ENCODE measurements at places on chromosomes 3 and 15. TPM values are rescaled to one million over a fixed set of nuclear protein-coding genes. Genes with fewer than 3 reads are reported as not detected.

Gene GAP43
- total RNA-seq = not detected

Gene LCTL
- total RNA-seq = not detected

Gene MESP2
- 0.14 TPM for total RNA-seq

Gene SH2D7
- not detected for total RNA-seq

Gene RARB
- 17.6 TPM for total RNA-seq

Gene NR2E3
- total RNA-seq = 0.27 TPM

Gene ADGRG7
- total RNA-seq = not detected

Gene GOLGA8M
- total RNA-seq = not detected

Gene EIF4E3
- 5.7 TPM for total RNA-seq

Gene HIGD1A
- 212 TPM for total RNA-seq

Gene FES
- 50.6 TPM for total RNA-seq
